Effector CD8-positive, alpha-beta T cell (primary cell): ENCODE measurements at places on chromosomes 2 and 18.

DNA sequence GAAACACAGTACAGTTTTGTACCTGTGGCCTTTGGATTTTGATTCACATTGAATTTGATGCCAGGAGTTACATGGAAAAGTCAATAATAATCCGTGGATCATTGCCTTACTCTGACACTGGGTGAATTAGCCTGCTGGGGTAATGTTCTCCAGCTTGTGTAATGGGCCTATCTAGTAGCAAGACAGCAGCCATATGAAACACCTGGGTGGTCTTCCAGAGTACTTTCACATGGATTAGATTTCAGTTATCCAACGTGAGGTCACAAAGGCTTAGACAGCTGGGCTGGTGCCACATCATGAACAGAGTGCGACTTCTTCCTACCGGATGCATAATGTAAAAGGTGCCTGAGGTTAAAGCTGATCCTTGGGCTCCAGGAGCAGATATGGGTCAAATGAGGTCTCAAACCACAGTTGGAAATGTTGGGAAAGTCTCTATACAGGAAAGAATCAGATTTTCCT is 486.8 kb downstream of the PARD3B start:
- DNase-seq, result no peak

GRCh38 chr2:70258532-70258875 is 567 bp downstream of the PCYOX1 start:
- no peak for DNase-seq

- DNase-seq, result no peak
These were observed 192.6 kb upstream of the ST6GAL2 start for GRCh38 chr2:107078584-107078983.

GRCh38 chr2:151651274-151651673 is 83.0 kb downstream of the NEB start:
- DNase-seq, result no peak

- DNase-seq, result no peak
These were observed 169.2 kb upstream of the NOSTRIN start for GRCh38 chr2:168633200-168633599.

- no peak for DNase-seq
These were observed 4.9 kb downstream of the SMC6 start for GRCh38 chr2:17748745-17749144.

GRCh38 chr2:26809876-26810577 is 24.2 kb downstream of the CENPA start:
- no peak for DNase-seq
